Activated CD4-positive, alpha-beta memory T cell treated with anti-CD3 and anti-CD28 coated beads, Interleukin-2, amount 10 ng/mL, durations not matched to agents 7 days and 5 days (primary cell): ENCODE measurements at places on chromosomes 4 and X.

- no peak for DNase-seq
These were observed 30.4 kb downstream of the GNL3L start for GRCh38 chrX:54560411-54560810.

GRCh38 chr4:172040766-172041165 is 227.6 kb downstream of the GALNTL6 start:
- no peak for DNase-seq

GRCh38 chrX:31272472-31272775 is 200.6 kb upstream of the FTHL17 start:
- DNase-seq: no peak

DNA sequence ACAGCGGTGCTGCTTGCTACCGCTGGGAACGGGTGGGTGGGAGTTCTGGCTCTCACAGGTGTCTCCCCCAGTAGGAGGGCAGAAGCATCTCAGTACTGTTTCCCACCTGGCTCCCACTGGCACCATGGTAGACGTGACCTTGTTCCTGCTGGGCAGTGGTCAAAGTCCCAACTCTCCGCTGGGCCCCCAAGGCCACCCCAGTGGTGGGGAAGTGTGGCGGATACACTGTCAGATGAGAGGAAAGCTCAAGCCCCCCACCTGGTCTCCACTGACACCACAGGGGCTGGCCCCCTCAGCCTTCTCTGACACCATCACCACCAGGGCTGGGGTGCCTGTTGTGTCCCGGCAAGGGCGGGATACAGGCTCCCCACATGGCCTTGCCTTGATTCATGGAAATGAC is 24.6 kb downstream of the LETM1 start:
- no peak for DNase-seq

GRCh38 chr4:77007358-77008230 is 58.0 kb downstream of the SEPTIN11 start:
- no peak for DNase-seq

GRCh38 chr4:40388239-40388638 is 53.1 kb downstream of the CHRNA9 start:
- no peak for DNase-seq

- peak; percentile 26 for DNase-seq
These were observed 2.0 kb upstream of the ATRX start for GRCh38 chrX:77788050-77788449.

DNA sequence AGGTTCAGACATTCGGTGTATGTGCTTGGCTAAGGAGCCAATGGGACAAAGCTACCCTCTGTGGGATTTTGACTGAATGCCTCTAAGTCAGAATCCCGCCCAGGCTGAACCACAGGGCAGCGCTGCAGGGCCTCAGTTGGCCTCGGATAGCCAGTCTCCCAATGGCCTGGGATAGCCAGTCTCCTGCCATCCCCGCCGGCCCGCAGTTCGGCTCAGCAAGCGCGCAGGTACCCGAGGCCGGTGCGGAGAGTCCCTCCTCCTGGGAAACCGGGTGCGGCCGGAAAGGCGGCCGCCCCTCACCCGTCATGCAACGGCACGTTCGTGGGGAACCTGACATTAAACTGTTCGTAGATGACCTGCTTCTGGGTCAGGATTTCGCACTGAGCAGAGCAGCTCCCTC is 16.1 kb downstream of the PPEF2 start:
- DNase-seq: no peak

GRCh38 chrX:118963159-118963558 is 11.3 kb upstream of the LONRF3 start:
- DNase-seq: no peak

DNA sequence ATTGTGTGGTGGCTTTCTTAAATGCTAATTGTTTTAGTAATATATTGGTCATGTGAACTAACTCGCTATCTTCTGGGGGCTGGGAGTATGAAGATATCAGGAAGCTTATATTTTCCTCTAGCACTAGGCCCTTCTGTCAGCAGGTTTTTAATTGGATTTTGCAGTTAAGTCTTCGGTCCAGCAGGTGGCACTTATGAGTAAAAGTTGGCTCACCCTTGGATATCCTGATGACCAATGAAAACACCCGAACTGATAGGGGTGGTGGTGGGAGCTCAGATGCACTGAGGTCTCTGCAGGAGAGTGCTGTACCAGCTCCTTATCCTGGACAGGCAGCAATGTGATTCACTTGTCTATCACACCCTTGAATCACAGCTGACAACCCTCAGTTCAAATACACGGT is 1365.8 kb upstream of the DIAPH2 start:
- no peak for DNase-seq

DNA sequence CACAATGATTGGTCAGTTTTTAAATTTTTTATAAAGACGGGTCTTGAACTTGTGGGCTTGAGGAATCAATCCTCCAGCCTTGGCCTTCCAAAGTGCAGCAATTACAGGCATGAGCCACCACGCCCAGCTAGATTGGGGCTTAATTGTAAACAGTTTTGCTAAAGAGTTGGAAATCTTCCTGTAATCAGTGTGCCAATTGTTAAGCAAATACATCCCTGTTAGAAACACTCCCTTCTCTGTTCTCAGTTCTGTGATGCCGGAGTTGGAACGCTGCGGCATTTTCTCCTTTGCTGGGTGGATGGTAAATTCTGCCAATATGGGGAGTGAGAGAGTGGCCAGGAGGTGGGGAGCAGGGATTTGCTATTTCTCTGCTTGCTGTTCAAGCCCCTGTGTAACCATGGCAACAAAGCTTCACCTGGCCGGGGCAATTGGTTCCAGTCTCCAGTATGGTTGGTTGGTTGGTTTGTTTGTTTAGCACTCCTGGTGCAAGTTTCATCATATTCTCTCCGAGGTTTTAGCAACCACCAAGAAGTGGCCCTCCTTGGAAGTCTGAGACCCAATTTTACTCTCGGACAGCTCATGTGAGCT is 3.0 kb upstream of the SPATA4 start:
- no peak for DNase-seq

DNA sequence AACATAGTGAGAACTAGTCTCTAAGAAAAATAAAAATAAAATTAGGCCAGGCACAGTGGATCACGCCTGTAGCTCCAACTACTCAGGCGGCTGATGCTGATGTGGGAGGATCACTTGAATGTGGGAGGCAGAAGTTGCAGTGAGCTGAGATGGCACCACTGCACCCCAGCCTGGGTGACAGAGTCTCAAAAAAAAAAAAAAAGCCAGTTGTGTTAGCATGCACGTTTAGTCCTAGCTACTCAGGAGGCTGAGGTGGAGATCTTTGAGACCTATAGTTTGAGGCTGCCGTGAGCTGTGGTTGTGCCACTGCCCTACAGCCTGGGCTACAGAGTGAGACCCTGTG is 2.5 kb downstream of the DCK start:
- DNase-seq: peak; percentile 47

- DNase-seq: no peak
These were observed 248.9 kb downstream of the BCOR start for GRCh38 chrX:39848900-39849299.

DNA sequence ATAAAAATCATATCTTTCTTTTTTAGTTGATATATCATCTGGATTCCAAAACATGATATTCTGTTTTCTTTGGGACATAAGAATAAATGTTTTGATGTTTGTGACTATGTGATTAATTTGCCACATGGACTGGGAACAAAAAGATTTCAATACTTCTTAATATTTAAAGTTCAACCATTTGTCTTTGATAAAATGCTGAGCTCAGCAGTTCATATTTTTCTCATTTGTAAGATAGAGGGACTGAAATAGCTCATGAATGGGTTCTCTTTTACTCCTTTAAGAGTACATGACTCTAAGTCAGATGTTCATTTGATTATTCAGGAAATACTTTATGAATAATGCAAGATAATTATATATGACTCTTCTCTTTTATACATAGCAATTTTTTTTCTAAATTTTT is 205.9 kb upstream of the FAM47A start:
- DNase-seq: no peak

DNA sequence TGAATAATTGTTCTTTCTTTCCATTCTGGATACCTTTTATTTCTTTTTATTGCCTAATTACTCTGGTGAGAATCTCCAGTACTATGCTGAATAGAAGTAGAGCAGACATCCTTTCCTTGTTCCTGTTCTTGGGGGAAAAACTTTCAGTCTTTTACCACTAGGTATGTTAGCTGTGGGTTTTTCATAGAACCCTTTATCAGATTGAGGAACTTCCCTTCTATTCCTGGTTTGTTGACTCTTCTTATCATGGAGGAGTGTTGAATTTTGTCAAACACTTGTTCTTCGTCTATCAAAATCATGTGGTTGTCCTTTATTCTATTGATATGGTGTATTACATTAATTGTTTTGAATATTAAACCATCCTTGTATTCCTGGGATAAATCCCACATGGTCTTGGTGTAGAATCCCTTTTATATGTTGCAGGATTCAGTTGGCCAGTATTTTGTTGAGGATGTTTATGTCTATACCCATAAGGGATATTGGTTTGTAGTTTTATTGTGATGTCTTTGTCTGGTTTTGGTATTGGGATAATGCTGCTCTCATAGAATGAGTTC is 23.6 kb downstream of the SH3BP2 start:
- no peak for DNase-seq

GRCh38 chr4:122673252-122673651 is 52.4 kb upstream of the IL21 start:
- DNase-seq: no peak

DNA sequence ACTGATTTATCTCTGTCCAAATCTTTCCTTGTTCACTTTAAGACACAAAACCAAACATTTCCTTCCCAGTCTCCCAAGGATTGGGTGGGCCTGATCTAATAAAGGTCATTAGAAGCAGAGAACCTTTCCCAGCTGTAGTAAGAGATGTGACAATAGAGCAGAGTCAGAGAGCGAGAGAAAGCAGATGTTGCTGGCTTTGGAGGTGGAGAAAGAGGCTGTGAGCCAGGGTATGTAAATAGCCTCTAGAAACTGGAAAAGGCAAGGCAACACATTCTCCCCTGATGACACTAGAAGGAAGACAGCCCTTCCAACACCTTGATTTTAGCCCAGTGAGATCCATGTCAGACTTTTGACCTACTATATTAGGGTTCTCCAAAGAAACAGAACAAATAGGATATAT is 337.5 kb upstream of the CASK start:
- no peak for DNase-seq

DNA sequence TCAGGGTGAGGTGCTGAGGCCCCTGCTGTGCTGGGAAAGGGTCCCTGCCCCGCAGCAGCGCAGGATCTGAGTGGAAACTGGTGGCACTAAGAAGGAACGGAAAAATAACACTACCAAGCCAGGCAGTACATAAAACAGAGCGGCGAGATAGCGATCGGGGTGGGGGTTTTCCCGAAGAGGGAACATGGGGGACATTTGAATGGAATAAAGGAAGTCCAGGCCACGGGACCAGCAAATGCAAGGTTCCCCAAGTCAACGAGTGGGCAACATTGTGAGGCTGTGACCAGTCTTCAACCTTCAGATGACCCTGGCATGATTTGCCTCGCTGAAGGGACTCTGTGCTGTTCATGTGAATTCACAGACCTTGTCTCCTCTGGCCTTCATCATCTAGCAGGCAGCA is 13.7 kb downstream of the MSX1 start:
- DNase-seq: no peak

DNA sequence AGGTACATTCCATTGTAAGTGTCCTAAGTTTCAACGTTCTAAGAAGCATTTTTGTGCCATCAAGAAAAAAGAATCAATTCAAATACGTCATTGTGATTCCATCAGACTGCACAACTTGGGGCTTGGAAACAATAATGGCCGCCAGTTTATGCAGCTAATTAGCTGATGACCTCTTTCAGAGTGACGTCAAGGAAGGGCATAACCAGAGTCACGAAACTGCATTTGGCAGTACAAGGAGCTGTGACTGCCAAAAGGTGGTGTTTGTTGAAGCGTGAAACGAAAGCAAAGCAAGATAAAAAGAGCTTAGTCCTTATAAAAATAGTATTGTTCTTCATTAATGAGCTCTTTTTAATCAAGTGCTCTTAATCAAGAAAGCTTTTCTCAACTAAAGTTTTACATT is 81.1 kb upstream of the SH3RF1 start:
- DNase-seq: no peak

GRCh38 chrX:68677998-68678397 is 30.5 kb downstream of the STARD8 start:
- no peak for DNase-seq

GRCh38 chrX:38618180-38618579 is 56.8 kb downstream of the TSPAN7 start:
- DNase-seq: no peak

- DNase-seq: no peak
These were observed 47.2 kb downstream of the RAB33B start for GRCh38 chr4:139501117-139501516.

DNA sequence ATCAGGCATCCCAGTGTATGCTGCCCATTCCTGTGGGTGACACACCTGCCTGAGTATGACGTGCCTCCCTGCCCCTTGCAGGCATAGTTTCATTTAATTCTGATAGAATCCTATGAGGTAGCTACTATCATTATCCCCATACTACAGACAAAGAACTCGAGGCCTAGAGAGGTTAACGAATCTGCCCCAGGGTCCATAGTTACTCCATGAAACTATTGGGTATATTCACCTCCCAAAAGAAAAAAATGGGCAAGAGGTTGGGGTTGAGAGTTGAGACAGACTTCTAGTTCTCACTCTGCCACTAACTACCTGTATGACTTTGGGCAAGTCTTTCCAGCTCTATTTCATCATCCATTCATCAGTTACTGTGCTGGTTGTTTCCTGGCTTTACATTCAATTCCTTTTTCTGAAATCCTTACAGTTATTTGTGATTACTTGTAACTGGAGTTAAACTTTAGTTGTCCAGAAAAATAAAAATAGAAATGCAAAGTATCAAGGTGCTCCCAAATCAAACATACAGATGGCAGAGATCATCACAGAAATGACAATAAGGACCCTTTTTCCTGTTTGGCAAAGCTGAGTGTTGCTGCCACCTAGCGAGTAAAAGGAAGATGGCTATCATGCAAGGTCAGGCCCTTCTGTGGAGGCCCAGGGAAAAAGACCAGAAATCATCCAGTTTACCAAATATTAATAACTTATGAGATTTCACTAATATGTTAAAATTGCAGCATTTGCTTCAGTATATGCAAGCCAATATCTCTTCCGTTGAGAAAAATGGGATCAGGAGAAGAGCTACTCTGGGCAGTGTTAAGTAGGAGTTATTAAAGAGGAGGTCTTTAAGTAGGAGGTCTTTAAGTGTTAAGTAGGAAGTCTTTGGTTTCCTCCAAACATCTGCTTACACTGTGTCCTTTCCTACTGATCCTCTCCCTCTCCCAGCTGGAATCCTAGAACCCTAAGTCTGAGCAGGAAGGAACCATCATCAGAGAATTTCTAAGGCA is 17.1 kb upstream of the MAP7D3 start:
- DNase-seq: peak; percentile 51
